ENCODE measurements at places on chromosomes 12 and 14. TPM values are rescaled to one million over a fixed set of nuclear protein-coding genes. Genes with fewer than 3 reads are reported as not detected.

RPL41 gene
- total RNA-seq = 2,446 TPM

AKAP6 gene
- total RNA-seq = 0.29 TPM

CMA1 gene
- total RNA-seq = not detected

C1QL4 gene
- 0.29 TPM for total RNA-seq

TSPAN8 gene
- 0.15 TPM for total RNA-seq

ZNF891 gene
- 1.7 TPM for total RNA-seq

NFYB gene
- total RNA-seq = 30.4 TPM

MYH6 gene
- not detected for total RNA-seq

ATXN2 gene
- total RNA-seq = 42.8 TPM

KRT85 gene
- not detected for total RNA-seq

STX2 gene
- 33.9 TPM for total RNA-seq

SYNE3 gene
- total RNA-seq = 42.5 TPM

DNAJC22 gene
- total RNA-seq = 3.3 TPM

PPP1R36 gene
- total RNA-seq = not detected

LRRC10 gene
- not detected for total RNA-seq

CPNE6 gene
- not detected for total RNA-seq

ZC2HC1C gene
- 1.2 TPM for total RNA-seq

YLPM1 gene
- total RNA-seq = 45.7 TPM

NGB gene
- total RNA-seq = not detected

ALX1 gene
- not detected for total RNA-seq

CHGA gene
- not detected for total RNA-seq

BEGAIN gene
- total RNA-seq = not detected

SERPINA9 gene
- total RNA-seq = not detected

SERPINA1 gene
- total RNA-seq = under 0.01 TPM

MYL2 gene
- not detected for total RNA-seq

SLCO1A2 gene
- not detected for total RNA-seq

TMEM119 gene
- 611 TPM for total RNA-seq

ASPG gene
- total RNA-seq = not detected

RNF10 gene
- total RNA-seq = 233 TPM

GSC gene
- 0.33 TPM for total RNA-seq

C2CD5 gene
- 34.3 TPM for total RNA-seq

NFATC4 gene
- total RNA-seq = 108 TPM

TMEM229B gene
- total RNA-seq = 2.0 TPM

CDC42BPB gene
- total RNA-seq = 146 TPM

CMTM5 gene
- total RNA-seq = 0.44 TPM

KIF26A gene
- total RNA-seq = 0.15 TPM

FIGNL2 gene
- 0.29 TPM for total RNA-seq

Data from smooth muscle cell of trachea (primary cell).